M059J (cell line): ENCODE measurements at places on chromosomes 7 and 10.

DNA sequence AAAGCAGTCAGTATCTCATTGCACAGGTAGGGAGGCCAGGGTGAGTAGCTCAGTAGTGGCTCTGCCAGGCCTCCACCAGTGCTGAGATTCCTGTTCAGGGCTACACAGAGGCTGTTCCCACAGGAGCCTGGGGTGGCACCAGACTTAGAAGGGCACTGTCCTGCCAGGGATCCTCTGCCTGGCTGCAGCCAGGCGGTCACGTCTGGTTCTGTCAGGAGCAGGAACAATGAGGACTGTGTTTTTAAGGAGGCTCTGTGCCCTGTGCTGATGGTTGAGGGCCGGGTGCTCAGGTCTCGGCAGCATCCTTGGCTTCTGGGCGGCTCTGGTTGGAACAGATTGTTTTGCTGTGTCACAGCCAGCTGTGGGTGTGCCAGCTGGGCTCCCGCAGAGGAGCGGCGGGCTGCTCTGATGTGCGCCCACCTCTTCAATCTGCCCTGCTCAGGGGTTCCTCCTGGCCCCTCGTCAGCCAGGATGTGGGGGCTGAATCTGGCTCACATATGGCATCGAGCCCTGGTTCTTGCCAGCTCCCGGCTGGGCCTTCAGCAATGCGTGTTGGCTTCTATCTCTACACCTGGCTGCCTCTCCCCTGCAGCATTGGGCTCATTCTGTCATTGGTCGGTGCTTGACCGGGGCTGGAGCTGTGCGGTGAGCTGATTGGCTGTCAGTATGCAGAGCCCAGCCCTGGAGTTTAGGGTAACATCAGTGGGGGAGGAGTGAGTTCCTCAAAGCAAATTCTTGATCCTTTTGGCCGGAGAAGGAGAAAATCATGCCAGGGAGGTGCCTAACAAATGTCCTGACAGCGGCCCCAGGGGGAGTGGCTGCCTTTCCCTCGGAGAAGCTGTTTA is 41.2 kb downstream of the TACR2 start:
- DNase-seq, result no peak

DNA sequence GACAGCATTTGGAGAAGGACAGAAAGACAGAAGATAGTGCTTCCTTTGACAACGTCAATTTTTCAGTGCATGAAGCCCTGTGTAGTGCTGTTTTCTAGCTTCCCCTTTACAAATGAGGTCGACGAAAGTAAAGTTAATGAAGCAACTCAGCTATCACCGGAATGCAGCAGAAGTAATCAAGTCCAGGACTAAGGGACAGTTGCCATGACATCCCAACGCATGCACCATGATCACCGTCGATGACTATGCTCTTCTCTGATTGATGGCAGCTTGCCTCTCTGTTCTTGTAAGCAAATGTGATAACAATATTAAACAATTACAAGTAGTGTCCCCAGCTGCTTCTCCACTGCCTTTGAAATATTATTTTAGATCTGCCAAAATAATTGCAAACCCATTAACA is 205.8 kb downstream of the FRMD4A start:
- no peak for DNase-seq

DNA sequence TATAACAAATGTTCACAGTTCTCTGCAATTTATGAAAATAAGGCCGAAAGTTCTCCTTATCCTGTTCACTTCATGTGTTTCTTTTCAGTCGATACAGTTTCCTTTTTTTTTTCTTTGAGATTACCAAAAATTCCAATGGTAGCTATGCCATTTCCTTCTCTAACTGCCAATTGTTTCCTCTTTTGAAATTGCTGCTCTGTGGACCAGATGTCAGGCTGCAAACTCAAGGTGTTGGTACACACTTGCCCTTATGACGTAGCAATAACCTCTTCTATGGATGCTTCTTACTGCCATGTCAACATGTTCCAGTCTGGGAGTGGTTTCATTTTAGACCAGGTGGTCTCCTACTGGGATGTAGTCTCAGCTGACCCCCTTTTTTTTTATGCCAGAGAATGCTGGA is 52.9 kb downstream of the CASD1 start:
- DNase-seq, result no peak

- DNase-seq, result no peak
Observed at GRCh38 chr7:73952266-73952665, 75.7 kb upstream of the ELN start.

DNA sequence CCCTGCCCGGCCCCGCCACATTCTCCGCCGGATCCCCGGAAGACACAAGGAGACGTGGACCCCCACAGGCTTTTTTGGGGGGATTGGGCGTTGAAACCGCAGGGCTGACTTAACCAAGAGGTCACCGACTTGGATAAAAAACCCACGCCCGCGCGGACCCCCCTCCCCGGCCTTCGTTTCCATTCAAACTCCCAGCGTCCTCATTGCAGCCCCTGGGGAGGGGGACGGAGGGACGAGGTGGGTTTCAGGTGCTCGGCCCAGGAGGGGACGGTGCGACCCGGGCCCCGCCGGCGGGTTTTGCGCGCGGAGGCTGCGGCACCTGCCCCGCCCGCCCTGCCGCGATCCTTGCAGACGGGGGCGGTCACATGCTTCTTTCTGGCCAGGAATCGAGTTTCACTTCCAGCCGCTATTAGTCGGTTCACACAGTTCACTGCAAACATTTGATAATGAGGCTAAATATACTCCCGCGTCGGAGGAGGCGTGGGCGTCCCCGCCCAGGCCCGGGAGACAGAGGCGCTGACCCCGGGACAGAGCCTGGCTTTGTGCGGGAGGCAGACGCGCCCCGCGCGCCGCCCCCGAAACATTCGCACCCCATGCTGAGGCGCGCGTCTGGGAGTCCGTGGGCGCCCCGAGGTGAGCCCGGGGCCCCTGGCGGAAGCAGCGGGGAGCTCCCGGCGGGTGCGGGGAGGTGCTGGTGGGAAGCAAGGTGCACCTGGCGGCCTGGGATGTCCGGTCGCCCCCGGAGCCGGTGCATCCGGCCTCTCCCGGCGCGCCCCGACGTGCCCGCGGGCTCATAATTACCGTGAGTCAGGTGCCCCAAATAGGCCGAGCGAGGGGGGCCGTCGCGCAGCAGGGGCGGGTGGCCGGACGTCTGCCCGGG is 2.7 kb upstream of the PDGFA start:
- peak; percentile 56 for DNase-seq

DNA sequence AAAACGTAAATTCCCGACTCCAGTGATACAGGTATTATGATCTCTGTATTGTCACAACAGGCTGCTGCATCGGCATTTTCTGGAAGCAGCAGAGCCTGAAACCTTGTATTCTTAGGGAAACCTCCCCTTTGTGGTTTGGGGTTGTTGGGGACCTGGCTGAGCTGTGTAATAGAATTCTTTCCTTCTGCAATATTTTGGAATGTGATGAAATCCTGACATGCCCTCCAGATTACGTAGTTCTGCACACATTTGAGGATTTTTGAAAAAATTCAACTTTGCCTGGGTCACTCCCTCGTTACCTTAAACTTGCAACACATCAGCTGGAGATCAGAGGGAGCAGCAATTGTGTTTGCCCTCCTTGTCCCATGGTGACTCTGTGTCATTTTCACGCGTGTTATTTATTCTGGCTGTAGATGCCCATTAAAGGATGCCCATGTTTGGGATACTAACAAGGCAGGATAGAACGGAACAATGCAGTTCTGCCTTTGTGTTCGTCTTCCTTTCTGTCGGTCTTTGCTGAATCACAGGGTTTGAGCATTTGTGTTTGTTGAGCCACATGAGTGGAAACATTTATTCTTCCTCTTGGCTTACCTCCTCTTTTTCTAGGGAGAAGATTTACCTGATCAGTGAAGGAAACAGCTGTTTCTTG is 181.7 kb downstream of the TCF7L2 start:
- peak; percentile 15 for DNase-seq

DNA sequence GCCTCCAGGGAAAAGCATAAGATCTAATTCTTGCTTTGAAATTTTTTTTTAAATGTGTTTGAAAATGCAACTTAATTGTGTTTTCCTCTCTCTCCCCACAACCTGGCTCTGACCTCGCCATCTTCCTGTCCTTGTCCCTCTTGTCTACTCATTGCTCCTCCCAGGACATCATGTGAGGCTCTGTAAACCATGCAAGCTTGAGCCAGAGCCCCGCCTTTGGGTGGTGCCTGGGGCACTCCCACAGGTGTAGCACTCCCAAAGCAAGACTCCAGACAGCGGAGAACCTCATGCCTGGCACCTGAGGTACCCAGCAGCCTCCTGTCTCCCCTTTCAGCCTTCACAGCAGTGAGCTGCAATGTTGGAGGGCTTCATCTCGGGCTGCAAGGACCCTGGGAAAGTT is 9.8 kb upstream of the CDHR1 start:
- no peak for DNase-seq

GRCh38 chr10:4475827-4476490 is 350.0 kb upstream of the AKR1E2 start:
- no peak for DNase-seq

- no peak for DNase-seq
Observed at GRCh38 chr10:43208147-43209073, 58.5 kb downstream of the RASGEF1A start.

DNA sequence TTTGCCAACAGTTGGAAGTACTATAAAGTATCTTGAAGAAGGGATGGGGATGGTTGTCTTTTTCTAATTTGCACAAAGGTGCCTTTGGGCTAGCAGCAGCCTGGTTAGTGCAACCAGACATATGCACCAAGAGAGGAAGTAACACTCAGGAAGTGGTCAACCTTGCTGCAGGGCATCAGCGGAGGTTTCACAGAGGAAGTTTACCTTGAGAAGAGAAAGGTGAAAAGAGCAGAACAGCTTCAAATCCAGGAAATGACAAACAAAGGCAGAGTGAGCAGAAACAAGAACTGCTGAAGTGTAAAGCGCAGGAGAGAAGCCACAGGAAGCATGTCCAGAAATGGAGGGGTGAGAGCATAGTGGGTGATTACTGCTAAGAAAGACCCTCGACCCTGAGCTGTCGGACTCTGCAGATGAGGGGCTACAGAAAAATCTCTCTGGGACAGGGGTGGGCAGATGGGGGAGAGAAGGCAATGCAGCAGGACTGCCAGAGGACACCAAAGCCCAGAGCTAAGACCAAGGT is 66.9 kb downstream of the STK17A start:
- DNase-seq, result peak; percentile 95

GRCh38 chr7:54814401-54814800 is 55.4 kb upstream of the SEC61G start:
- no peak for DNase-seq

GRCh38 chr10:72353965-72354355 is 759 bp downstream of the DNAJB12 start:
- peak; percentile 42 for DNase-seq

DNA sequence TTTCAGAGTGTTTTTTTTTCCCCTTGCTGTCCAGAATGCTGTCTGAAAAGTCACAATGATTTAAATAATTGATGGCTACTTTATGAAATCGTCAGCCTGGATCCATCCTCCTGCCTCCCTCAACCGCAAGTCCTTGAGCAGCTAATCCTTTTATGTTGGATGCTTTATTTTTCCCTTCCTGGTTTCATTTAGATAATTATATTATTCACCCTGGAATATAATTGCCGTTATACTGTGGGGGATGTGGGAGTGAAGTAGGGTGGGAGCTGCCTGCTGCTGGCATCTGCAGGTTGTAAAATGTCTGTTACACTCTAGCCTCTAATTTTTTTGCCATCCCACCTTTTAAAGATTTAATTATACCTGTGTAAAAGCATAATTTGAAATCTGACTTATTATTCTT is 290.5 kb upstream of the LRGUK start:
- DNase-seq, result no peak

- DNase-seq, result no peak
Observed at GRCh38 chr10:11255796-11256444, 238.2 kb downstream of the CELF2 start.

- peak; percentile 91 for DNase-seq
Observed at GRCh38 chr7:101172854-101173751, 7.0 kb downstream of the NAT16 start.

GRCh38 chr10:111017098-111017497 is 59.7 kb upstream of the ADRA2A start:
- no peak for DNase-seq

DNA sequence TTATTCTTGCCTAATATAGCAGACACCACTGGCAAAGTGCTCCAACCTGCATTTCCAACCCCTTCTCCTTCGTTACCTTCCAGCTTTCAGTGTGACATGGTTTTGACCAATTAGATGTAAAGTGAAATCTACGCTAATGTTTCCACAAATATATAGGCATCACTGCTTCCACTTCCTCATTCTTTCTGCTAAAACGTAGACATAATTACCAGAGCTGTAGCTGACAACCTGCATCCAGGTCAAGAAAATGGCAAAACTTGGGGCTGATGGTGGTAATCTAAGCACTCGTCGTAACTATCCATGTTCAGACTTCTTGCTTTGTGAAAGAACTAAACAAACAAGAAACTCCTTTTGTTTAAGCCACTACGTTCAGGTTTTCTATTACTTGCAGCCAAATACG is 41.8 kb upstream of the COL1A2 start:
- DNase-seq, result no peak

GRCh38 chr10:86361156-86362128 is 5.2 kb downstream of the GRID1 start:
- no peak for DNase-seq

- peak; percentile 78 for DNase-seq
Observed at GRCh38 chr7:2530071-2530987, 10.8 kb downstream of the LFNG start.

DNA sequence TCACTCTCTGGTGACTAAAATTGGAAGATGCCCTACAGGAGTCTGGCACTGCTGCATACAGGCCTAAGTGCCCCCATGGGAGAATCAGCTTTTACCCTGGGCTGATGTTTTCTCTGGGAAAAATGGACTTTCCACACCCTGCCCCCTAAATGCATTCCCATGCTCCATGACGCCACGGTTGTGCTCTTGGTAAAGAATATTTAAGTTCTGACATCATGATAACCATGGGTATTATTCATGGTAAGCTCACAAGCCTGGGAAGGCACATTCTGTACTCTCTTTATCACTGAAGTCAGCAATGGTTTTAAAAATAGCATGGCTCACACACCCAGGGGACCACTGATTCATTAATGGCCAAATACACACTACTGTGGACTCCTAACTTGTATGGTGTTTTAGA is 43.4 kb downstream of the HIPK2 start:
- DNase-seq, result peak; percentile 65

DNA sequence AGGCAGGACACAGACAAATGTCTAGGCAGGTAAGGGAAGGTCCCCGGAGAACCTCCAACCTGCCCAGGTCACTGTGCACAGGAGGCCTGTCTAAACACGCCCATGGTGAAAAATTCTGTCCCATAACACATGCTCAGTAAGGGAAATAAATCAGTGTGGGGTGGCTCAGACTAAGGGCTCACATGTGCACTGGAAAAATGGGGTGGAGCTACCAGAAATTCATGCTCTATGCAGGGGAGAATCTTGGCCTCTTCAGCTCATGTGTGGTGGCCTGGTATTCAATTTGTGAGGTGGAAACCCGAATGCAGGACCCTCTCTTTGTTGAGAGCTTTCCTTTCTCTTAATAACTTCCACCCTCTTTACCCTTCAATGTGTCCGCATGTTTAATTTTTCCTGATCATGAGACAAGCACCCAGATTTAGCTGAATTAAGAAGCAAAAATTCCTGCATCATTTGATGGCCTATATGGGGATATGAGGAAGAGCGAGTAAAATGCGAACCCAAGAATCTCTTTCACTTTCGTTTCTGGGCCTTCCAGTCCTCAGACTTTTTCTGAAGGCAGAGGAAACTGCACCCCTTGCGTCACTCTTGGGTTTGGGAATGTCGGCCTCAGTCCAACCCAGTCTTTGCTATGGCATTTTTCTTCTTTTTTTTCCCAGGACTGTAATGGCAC is 163.2 kb downstream of the DGKB start:
- DNase-seq, result peak; percentile 82
